Globus pallidus (tissue), 1 donor: ENCODE measurements at places on chromosomes 3 and 15.

GRCh38 chr3:150588027-150588830, 14.9 kb upstream of the SELENOT start:
- DNase-seq = no peak

- DNase-seq = no peak
These were observed 2.6 kb upstream of the UPK1B start for GRCh38 chr3:119170821-119171220.

DNA sequence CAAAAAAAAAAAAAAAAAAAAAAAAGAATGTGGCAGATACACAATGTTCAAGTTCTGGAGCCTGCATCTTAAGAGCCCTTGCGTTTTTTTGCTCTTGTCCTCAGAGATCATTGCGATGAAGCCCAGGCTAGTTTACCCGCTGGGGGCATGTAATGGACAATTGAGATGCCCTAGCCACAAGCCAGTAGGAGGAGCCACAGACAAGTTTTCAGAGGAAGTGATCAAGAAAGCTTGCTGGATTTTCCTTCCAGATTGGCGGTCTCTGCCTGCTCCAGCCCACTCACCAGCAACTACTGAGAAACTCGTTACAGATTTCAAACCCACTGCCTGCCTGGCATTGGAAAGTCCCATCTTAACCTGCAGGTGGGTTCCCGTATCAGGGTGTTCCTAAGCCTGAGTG, 192.1 kb upstream of the EOMES start:
- no peak for DNase-seq

- no peak for DNase-seq
These were observed 856.1 kb downstream of the SI start for GRCh38 chr3:164222197-164222596.

DNA sequence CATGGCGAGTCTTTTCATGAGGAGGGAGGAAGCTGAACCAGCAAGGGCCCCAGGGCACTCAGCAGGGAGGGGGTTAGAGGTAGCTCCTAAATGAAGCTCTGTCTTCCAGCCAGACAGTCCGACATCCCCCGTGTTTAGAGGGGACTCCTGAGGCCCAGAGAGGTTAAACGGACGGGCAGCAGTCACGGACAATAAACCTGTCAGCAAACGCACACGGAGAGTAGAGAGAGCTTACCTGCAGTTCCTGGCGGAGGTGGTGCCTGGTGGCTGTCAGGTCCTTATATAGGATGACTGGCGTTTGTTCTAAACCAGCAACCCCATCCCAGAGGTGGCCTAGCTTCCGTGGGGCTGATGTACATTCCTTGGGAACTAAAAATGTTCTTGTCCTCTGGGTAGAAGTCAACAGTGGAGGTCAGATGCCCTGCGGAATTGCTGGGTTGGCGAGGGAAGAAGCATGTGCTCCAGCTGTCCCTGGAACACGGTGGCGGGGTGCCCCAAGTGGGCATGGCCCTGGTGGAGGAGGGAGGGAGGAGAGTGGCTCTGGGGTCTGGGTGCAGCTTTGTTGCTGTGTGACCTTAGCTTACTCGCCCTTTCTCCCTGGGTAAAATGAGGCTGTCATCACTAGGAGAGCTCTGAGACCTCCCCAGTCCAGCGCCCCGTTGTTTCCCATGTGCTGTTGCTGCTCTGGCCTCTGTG, 2.1 kb downstream of the GHRL start:
- no peak for DNase-seq

DNA sequence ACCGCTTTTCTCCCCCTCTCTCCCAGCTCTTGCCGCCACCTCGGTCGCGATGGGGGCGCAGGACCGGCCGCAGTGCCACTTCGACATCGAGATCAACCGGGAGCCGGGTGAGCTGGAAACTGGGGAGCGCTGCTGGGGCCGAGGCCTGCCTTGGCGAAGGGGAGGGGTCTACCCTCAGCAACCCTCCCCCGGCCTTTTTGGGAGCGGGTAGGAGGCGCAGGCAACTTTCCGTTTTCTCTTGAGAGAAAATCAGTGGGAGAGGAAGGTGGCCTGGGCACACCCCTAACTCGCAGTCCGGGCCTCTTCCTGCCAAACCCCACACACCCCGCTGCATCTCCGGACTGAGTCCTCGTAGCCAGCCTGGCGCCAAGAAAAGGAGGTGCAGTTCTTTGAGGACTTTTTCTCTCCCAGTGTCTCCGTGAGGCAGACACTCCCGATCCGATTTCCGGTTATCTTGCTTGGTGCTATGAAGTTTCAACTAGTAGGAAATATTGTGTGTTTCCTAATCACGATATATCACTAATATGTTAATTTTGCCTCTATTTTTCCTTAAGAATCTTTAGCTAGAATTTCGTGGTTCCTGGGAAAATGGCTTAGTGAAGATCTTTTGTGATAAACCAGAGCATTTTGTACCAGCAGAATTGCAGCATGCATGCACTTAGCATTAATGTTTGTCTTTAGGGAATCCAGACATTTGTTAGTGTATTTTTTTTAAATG, 631 bp downstream of the NKTR start:
- DNase-seq = peak; percentile 56

GRCh38 chr3:177126015-177126773, 71.1 kb downstream of the TBL1XR1 start:
- no peak for DNase-seq

DNA sequence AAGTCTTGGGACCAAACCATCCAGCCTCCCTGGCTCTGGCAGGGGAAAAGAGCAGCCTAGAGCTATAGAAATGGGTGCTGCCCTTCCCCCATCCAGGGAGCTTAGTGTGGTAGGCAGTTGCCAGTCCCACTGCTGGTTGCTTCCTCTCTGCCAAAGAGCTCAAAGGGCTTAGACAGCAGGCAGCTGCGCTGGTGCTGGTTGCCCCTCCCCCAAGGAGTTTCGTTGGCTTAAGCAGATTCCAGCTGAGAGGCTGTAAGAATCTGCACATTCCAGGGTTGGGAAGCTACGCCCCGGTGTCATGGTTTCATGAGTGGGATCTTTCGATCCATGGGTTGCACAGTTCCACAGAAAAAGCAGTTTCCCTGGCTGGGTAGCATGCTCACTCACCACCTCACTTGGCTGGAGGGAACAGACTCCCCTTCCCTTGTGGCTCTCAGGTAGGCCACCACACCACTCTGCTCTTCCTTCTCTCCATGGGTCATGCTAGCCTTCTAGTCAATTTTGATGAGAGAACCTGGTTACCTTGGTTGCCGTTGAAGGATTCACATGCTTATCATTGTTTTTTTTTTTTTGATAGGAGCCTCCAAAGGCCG, 195.1 kb downstream of the EPHA6 start:
- no peak for DNase-seq

GRCh38 chr3:140568842-140569520, 108.9 kb upstream of the TRIM42 start:
- peak; percentile 51 for DNase-seq

DNA sequence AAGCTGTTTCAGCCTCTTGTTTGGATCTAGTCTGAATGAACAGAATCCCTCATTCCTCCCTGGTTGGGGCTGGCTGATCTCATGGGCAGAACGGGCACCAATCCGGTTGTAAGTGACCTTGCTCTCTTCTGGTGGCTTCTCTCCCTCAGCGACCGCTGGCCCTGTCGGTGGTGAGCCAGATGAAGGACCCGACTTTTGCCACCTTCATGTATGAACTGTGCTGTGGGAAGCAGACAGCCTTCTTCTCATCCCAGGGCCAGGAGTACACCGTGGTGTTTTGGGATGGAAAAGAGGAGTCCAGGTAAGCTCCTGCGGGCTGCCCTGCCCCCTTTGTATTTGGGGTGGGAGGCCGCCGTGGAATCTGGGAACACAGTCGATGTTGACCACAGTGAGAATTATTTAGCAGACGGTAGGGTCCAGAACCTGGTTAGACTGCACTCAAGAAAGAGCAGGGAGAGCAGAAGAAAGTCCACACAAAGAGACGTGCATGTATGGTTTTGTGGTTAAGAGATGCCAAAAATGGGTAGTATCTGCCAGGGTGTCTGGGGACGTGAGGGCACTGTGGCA, 138.8 kb downstream of the LRRK1 start:
- no peak for DNase-seq

- DNase-seq = peak; percentile 49
These were observed at the start of gene SLC38A3 for GRCh38 chr3:50204804-50205412. Gene SLC38A3, plus strand, starts transcription at chr3:50205271. Its CDS starts 8,929 bp downstream, at chr3:50214200.

- DNase-seq = peak; percentile 36
These were observed 145.8 kb upstream of the THRB start for GRCh38 chr3:24640330-24640877.

GRCh38 chr3:9101286-9101685, 138.0 kb upstream of the RAD18 start:
- DNase-seq = peak; percentile 84

DNA sequence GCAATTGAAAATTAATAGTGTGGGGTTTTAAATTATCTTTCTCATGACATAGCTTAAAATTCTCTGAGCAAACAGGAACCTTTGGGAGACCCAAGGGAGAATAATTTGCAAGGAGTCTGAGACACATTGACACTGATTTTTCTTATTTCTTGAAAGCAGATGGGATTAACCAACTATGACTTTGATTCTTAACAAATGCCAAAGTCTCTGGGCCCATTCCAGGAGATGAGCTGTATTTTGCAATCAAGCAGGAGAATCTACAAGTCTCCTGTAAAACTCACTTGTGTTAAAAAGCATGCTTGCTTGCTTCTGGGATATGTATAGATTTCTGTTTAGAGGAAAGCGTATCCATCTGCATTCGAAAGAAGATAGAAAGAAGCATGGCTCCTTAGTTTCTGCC, 71.3 kb upstream of the STT3B start:
- no peak for DNase-seq

- DNase-seq = no peak
These were observed 14.7 kb upstream of the SYNM start for GRCh38 chr15:99090011-99090699.

GRCh38 chr3:119743921-119744320, 38.0 kb upstream of the NR1I2 start:
- DNase-seq = no peak

DNA sequence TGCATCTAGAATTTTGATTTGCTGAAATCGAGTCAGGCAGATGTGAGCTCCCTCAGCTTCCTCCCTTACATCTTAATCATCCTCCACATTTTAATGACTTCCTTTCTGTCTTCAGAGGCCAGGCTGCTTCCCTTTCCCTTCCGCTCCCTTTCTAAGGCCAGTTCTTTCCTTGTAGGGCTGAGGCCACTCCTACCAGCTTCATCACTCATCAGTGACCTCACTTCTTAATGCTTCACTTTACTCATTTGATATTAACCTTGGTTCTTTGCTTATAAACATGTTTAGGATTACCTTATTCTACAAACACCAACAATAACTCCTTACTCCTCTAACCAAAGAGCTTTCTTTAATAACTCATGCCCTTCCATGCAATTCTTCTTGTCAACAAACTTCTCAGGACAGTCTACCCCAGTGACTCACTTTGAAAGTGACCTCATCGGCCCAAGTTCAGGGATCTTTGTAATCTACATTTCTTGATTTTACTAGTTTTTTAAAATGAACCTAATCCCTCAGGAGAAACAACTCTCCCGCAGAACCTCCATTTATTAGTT, 23.9 kb downstream of the ILDR1 start:
- DNase-seq = no peak

- DNase-seq = no peak
These were observed 452.5 kb downstream of the RAP2B start for GRCh38 chr3:153614563-153614962.

DNA sequence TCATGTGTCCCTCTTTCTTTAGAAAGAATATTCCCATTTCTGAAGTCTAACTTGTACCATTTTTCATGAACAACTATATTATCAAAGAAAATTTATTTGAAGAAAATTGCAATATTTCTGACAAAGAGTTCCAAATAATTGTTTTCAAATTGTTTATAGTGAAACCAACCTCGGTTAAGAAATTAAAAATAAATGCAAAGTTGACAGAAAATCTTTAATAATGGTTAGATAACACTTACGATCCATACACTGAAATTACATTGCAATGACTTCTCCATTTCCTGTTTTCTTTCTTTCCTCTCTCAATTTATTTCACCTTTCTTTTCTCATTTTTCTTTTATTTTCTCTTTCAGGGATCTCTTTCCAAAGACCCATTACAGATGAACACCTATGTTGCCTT, 125.1 kb downstream of the STAC start:
- DNase-seq = no peak

DNA sequence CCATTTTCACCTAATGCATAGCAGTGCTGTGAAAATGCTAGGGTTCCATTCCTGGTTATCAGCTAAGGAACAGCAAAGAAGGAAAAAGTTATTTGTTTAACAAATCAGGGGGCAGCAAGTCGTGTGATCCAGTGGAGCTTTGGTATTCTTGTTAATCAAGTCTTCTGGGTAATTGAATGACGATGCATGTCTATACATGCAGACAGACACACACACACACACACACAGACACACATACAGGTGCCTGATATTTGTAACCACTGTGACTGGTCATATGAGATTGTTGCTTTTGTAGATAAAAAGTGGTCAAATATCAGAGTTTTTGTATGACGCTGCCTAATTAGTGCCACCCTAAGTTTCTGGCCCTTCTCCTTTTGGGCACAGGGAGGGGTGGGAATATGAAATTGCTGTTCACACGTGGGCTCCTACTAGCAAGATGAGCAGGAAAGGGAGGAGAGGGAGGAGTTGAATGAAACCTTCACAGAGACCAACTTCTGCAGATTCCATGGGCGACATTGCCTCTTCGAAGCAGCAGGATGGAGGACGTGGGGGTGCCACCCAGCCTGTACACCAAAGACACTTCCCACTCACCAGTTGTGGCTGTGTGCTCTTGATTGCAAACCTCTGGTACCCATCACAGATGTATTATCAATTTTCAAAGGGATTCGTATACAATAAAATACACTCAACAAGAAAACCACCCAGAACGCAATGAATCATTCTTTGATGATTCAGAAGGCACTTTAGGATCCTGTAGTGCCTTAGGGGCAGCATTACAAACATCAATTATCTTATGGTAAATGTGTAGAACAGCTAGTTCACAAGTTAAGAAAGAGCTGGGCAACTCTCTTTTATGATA, 281.9 kb upstream of the ICE2 start:
- DNase-seq = no peak

DNA sequence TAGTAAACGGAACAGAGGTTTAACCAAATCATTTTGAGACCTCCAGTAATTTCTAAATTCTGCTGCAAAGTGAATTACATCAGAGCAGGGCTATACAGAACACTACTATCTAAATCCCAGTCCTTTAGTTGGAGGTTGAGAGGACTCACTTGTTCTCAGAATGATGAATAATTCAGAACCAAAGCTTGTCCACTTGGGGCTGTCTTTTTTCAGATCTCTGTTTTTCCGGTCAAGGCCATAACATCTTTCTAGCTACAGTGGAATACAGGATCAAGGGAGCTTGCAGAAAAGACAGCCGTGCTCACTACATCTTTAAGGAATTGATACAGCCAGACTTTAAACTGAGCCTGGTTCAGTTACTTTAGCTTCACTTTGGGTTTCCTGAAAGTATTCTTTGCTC, 194.5 kb downstream of the EFHB start:
- peak; percentile 80 for DNase-seq

- no peak for DNase-seq
These were observed 415.9 kb upstream of the MDFIC2 start for GRCh38 chr3:70728311-70728710.
